ENCODE measurements at places on chromosomes 12 and 14.

- DNase-seq, result no peak
Observed at GRCh38 chr14:62015945-62016344, 253.7 kb downstream of the SNAPC1 start.

DNA sequence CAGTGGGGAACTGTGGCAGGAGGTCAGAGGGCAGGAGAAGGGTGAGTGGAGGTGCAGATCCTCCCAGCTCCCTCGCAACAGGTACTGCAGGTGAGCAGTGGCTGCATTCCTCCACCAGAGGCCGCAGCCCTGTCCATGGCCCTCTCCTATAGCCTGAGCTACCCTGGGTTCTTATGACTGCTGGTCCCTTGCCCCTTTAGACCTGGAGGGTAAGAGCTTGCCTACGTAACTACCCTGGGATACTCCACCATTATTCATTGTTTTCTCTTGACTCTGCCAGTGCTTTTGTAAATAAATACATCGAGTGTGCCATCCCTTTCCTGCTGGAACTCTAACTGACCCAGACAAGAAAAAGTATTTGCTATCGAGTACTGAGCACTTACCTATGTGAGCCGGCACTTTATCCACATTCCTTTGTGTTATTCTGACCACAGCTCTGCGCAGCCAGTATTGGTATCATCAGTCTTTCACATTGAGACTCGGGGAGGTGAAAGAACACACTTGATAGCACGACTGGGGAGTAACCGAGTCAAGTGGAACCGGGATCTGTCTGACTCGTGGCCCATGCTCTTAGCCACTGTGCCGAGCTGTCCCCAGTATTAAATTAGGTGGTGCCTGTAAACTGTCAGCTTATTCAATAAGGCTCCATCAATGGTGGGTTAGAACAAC is 38.5 kb downstream of the LTBP2 start:
- no peak for DNase-seq

DNA sequence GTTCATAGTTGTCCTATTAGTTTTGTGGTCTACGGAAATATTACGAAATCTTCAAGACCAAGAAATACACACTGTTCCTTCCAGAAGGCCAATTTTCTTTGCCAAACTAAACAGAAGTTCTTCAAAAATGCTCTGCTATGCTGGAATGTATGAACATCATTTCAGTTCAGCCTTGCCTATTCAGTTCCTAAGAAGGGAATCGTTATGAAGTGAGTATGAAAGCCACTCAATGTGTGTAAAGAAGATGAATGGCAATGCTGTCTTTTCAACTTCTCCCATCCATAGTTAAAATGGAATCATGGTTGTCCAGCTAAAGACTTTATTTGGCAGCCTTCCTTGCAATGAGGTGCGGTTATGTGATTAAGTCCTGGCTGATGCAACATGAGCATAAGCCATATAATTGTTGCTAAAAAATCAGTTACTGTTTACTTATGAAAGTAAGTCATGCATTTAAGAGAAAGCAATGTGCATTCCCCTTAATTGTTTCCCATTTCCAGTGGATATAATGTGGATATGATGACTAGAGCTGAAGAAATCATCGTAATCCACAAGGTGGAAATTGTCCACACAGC is 73.8 kb upstream of the PTPRR start:
- no peak for DNase-seq

DNA sequence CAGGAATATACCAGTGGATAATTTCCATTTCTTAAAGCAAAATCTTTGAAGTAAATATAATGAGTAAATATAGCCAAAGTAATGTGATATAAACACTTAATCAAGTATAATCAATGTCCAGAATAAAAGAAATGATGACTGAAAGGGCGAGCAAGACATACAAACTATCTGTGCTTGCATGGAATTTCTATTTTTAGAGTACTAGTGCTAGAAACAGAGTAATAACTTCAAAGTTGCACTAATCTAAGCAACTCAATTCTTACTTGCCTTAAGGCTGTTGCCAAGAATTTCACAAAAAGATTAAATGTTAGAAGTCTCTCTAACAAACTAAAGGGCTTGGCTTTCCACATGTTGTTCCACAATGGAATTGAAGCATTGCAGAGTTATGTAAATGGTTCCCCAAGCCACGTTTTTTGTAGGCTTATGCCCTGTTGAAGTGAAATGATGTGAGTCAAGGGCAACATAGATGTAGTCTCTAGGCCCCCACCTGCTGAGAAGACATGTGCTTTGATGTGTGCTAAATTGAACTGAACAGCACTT is 175.0 kb upstream of the LMNTD1 start:
- no peak for DNase-seq

GRCh38 chr12:1924996-1925683 is 6.7 kb upstream of the CACNA2D4 start:
- DNase-seq, result no peak

GRCh38 chr14:96297000-96297399 is 41.0 kb downstream of the BDKRB1 start:
- DNase-seq, result no peak

DNA sequence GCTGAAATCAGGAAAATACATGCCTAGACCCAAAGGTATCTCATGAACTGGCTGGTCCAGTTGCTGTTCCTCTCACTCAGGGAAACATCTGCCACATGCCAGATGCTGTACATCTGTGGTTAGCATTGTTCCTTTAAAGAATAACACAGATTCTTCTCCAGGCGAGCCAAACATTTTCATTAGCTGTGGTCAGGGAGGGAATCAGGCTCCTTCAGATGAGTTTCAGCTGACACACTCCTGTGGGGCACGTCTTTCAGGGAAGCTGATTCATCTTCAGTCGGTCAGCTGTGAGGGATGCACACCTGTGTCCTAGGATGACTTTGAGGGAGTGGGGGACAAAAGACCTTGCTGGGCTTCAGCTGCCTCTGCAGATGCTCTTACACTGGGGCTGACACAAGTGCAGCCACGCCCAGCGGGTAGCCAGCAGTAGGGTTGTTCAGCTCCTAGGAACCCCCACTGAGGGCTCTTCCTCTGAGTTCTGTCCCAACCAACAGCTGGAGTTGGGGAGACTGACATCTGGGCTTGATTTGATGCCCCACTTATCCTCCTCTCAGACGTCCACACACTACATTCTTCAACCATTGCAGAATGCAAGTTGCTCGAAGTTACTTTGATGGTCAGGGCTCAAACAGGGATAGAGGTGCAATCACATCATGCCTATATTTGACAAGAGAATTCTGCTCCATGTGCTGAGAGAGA is 155.0 kb downstream of the NUAK1 start:
- no peak for DNase-seq

DNA sequence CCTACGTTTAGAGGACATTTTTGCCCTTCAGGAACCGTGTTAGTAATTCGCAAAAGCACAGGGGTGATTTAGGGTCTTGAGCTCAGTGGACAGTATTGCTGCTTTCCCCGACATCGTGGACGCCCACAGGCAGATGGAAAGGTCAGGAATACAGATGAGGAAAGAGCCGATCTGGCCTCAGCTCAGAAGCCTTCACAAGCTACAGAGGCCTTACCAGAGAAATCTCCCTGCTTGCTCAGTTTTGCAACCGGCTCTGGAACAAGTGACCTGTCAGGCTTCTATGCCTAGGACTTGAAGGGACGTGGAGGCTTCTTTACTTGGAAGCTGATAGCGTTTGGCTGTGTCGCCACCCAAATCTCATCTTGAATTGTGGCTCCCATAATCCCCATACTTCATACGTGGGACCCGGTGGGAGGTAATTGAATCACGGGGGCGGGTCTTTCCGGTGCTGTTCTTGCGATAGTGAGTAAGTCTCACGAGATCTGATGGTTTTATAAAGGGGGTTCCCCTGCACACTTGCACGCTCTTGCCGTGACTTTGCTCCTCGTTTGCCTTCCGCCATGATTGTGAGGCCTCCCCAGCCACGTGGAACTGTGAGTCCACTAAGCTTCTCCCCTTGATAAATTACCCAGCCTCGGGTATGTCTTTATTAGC is 332.5 kb downstream of the MED13L start:
- DNase-seq, result no peak

GRCh38 chr12:100476013-100476751 is 2.5 kb downstream of the NR1H4 start:
- no peak for DNase-seq

GRCh38 chr12:27094726-27095125 is 12.3 kb upstream of the C12orf71 start:
- DNase-seq, result no peak

DNA sequence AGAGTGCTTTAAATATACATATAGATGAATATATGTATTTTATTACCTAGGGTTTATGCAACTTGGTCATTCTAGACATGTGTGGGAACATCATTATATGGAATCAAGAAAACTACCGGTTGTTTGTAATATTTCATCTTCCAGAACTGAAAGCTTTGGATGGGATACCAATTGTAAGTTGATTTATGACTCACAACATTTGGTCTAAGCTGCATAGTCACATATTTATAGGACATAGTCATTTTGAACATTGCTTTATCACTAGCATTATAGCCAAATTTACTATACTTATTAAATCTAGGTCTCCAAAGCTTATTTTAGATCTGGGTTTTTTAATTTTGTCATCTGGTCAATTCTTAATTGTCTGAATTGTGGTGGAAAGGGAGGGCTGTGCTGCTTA is 83.7 kb upstream of the PCNX4 start:
- DNase-seq, result no peak

DNA sequence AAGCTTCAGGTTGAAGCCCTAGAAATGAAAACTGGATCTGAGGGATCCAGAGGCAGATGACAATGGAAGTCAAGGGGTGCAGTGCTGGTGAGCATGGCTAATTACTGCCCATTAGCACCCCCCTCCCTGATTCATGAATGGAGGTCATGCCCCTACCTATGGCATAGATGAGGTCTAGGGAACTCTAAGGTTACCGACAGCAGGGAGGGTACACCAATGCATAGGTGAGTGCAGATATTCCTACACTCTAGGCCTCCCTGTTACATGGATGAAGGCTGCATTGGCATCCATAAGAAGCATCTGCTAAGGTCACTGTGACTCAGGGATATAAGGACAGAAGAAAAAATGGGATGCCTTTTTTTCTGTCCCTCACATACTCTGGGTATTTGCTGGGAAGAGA is 147.3 kb downstream of the CCDC59 start:
- DNase-seq, result no peak

GRCh38 chr12:12546314-12546772 is 16.3 kb downstream of the DUSP16 start:
- DNase-seq, result no peak

DNA sequence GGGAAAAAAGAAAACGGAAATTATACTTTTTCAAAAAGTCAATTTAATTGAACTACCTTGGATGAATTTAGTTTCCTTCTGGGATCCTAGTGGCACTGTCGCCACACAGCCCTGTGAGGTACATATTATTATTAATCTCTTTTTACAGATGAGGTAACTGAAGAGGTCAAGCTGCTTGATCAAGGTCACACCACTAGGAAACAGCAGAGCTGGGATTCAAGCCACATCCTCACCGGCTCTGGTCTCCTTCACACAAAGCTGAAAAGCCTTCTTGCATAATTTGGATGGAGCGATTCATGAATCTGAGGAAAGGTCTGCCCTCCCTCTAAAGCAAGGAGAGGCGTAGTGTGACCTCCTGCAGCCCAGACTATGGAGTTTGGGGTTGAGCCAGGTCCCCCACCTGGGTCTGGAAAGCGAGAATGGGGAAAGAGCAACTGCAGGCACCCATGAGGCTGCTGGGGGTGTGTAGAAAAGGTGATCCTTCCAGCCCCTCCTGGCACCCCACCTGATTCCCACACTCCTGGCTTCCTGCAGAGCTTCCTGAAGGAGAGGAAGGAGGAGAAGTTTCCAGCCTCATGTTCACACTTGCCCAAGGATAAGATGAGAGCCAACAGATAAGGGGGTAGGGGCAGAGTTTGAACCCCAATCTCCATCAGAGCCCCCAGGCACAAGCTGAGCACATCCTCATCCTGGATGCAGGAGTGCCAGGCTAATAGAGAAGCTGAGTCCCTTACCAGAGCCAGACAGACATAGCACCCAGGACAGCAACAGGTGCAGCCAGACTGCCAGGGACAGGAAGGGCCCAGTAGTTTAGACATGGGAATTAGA is 3.9 kb upstream of the KRT79 start:
- no peak for DNase-seq

DNA sequence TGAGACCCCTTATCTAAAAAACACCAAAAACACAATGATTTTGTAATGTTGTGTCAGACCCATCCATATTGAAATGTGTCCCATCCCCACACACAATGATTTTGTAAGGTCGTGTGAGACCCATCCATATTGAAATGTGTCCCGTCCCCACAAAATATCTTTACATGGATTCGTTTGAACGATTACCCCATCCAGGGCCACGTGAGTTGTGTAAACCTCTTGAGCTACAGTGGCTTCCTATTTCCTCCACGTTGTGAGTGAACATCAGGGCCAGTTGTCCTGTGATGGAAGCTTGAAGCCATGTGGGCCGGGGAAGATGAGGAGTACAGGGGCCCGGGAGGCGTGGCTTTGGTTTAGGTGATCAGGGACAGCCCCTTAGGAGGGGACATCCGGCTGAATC is 27.0 kb upstream of the ULK1 start:
- no peak for DNase-seq

DNA sequence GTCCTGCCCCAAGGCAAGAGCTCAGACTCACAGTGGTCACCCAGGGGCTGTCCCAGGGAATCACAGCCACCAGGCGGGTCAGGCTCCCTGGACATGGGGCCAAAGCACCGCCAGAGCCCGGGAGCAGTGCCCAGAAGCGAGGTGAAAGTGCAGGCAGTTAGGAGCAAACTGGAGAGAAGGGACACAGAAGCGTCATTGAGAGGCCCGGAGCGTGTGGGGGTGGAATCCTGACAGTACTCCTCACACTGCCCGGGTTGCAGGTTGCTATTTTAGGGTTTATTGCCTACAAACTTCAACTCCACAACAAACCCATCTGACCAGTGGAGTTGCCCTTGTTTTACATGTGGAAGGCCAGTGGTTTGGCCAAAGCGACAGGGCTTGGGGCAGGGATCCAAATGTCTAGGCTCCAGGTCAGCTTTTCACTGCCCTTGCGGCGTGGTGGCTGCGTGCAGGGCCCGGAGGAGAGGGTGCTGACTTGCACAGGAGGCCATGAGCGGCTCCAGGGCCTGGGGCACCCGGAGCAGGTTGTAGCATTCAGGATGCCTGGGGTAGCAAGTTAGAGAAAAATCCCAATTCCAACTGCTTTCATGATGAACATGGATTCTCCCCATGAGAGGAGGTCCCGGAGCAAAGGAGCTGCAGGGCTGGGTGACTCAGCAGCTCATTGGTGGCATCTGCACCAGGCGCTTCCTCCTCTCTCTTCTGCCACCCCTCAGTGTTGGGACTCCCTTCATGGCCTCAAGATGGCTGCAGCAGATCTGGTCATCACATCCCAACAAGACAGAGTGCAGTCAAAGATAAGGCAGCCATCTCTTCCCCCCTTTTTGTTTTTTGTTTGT is 112.3 kb upstream of the NCOR2 start:
- DNase-seq, result no peak

GRCh38 chr14:95185033-95185766 is 27.9 kb upstream of the DICER1 start:
- no peak for DNase-seq

DNA sequence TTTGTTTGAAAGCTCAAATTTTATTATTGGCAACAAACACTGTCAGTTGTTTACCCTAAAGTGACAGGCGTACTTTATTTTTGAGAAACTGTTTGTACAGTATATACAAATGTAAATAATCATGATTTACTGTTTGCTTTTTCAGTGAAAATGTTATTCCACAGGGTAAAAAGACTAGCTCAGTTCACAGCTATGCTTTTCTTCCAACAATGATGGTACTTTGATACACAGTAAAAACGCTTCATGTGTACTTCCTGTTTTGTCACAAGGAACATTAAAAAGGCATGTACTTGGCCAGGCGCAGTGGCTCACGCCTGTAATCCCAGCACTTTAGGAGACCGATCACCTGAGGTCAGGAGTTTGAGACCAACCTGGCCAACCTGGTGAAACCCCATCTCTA is 53.7 kb downstream of the MON2 start:
- DNase-seq, result no peak
